Ovary (tissue), 10 donors: ENCODE measurements at places on chromosomes 4 and X. TPM values are rescaled to one million over a fixed set of nuclear protein-coding genes. Genes with fewer than 3 reads are reported as not detected.

The ZRSR2 gene
- total RNA-seq: 12.7 TPM

GRCh38 chrX:68369559-68369958 lies 63.7 kb downstream of the OPHN1 start:
- DNase-seq: no peak

DNA sequence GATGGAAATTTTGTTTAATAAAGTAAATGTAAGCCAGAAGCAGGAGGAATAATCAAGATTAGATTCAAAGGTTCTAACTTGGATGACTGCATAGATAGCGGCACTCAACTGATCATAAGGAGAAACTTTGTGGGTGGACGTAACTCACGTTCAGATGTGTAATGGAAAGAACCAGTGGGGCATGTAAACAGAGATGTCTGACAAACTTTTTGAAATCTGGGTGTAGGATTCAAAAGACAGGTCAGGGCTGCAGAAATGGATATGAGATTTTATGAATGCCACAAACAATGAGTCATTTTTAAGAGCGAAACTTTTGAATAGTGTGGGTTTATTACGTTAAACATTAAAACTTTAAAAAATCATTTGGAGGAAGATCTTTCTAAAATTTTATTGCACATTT lies 375.6 kb downstream of the GBA3 start:
- DNase-seq: no peak

GRCh38 chrX:10649265-10649664 lies 28.9 kb upstream of the MID1 start:
- no peak for DNase-seq

DNA sequence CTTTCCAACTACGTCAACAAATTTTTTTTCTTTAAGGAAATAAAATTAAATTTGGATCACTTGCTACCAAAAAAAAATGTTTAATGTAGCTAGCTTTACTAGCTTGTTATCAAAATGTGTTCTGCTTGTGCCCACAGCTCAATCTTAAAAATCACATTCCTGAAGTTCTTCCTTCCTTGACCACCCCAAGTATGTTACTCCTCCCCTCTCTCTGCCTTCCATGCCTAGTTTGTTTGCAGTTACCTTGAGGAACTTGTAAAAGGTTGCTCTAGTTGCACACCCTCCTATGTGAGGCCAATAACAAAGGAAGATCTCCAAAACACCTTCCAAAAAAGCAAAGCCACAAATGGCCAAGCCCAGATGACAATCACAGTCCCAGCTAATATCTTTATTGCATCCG lies 19.6 kb upstream of the TMEM184C start:
- no peak for DNase-seq

GRCh38 chr4:148845609-148846008 lies 403.4 kb upstream of the NR3C2 start:
- no peak for DNase-seq

DNA sequence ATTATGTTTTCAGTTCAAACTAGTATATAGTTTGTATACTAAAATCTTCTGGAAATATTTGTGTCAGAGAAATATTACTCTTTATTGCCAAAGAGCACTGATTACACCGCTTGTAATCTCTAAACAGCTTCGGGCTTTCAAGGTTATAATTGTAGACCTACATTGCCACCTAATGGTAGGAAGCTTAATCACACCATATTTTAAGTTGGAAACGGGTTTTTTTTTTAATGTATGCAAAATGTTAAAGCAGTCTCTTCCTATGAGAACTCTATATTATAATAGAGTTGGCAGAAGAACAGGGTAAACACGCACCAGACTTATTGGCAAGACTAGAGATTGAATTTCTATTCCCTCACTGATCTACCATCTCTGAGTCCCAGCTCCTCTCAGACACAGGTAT lies 19.5 kb upstream of the NFXL1 start:
- DNase-seq: no peak

- peak; percentile 30 for DNase-seq
Measured at GRCh38 chrX:17376431-17377077, 1.6 kb downstream of the NHS start.
